ENCODE measurements at places on chromosomes 2 and 18.

DNA sequence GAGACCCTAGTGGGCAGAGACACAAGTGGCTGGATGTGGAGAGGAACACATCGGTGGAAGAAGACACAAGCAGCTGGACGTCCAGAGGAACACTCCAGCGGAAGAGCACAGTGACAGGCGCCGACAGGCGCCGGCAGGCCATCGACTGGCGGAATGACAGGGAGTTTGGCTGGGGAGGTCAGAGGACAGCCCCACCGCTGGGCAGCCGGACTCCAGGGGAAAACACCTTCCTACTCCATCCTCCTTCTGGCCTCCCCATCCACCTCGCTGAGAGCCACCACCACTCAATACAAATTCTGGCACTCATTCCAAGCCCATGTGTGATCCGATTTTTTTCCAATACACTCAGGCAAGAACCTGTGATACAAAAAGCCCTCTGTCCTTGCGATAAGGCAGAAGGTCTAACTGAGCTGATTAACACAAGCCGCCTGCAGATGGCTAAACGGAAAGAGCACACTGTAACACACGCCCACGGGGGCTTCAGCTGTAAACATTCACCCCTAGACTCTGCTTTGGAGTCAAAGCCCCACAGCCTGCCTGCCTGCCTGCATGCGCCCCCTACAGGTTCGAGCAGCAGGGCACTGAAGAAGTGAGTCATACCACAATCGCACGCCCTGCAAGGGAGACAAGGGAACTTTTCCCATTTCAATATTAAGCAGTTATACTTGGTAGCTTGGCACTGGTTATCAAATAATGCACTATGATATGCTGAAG is 50.2 kb upstream of the LRP1B start:
- DNase-seq, result no peak

DNA sequence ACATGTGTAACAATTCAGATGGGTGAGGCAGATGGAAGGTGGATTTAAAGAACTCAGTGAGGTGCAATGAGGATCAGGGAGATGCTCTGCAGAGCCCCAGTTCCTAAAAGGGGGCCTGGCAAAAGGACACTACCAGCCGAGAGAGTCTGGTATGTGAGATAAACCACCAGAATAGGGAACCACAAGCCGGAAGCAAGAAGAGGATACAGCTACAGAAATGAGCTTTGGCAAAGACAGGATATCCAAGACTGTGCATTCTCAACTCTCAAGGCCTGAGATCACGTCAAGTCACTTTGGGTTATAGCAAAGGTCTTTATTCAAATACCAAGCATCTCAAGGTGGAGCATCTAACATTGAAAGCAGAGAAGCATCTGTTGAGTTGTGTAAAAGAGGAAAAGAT is 293.5 kb downstream of the ARHGAP15 start:
- DNase-seq, result no peak

DNA sequence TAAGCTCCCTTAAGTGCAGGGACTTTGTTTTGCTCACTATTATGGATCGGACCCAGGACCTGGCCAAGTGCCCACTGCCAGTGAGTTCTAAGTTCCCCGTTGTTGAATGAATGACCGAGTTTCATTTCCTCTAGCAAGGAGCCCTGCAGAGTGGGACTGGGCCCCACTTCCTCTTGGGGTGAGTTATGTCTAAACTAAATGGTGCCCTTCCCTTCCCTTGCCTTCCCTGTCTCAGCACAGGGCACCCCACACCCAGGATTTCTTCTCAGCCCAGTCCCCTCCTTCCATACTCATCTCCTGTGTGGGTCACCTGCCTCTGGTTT is 195.3 kb upstream of the HS6ST1 start:
- no peak for DNase-seq

GRCh38 chr2:226771067-226771466 is 28.6 kb downstream of the IRS1 start:
- DNase-seq, result no peak

GRCh38 chr2:112121682-112122254 is 16.4 kb upstream of the FBLN7 start:
- peak; percentile 22 for DNase-seq

GRCh38 chr2:216768908-216769411 is 73.6 kb upstream of the IGFBP5 start:
- DNase-seq, result no peak

GRCh38 chr18:58761970-58762780 is 90.9 kb downstream of the MALT1 start:
- no peak for DNase-seq

- no peak for DNase-seq
Observed at GRCh38 chr2:223598994-223599639, 3.0 kb downstream of the SCG2 start.

- DNase-seq, result no peak
Observed at GRCh38 chr2:158692372-158693103, 102.6 kb upstream of the DAPL1 start.

GRCh38 chr2:210287301-210287700 is 27.7 kb downstream of the MYL1 start:
- DNase-seq, result no peak

DNA sequence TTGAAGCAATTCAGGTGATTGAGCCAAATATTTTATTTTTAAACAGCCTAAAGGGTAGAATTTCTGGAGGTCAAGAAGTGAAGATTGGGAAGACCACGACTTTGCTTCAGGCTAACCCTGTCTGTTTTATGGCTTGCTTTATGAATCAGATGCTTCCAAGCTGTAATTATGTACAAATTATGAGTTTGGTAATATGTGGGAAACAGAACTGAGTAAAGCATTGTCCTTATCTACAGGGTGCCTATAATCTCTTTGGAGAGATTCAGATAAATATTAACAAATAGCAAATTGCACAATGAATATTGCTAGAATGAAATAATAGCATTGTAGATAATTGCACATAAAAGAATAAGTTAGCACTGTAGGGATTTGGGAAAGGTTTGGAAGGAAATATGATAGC is 539.4 kb upstream of the CDH2 start:
- DNase-seq, result no peak

DNA sequence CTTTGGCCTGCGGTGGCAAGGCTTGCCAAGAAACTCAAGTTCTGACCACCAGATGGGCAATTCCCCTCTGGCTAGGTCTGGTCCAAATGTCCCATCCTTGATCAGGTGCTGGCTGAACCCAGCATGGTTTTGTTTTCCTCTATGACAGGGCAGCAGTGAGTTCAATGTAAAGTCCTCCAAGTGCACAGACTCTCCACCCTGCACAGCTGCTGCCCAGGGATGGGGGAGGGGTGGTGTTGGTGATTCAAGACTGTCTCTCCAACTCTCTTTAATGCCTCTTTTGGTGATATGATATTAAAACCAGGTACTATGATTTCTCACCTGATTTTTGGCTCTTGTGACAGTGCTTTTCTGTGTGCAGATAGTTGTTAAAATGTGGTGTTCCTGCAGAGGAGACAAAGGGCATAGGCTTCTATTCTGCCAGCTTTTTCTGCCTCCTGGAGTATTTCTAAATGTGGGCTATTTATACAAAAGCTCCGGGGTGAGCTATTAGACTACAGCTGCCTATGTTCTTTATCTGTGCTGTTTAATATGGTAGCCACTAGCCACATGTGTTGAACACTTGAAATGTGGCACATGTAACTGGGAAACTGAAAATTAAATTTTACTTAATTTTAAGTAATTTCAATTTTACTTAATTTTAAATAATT is 64.0 kb upstream of the STK39 start:
- DNase-seq, result no peak

GRCh38 chr2:201983174-201983573 is 50.5 kb upstream of the FZD7 start:
- DNase-seq, result no peak

- DNase-seq, result no peak
Observed at GRCh38 chr2:47767497-47767844, 15.5 kb upstream of the MSH6 start.

GRCh38 chr2:8923183-8923582 is 80.3 kb downstream of the MBOAT2 start:
- no peak for DNase-seq

- DNase-seq, result no peak
Observed at GRCh38 chr2:231218366-231218765, 19.9 kb downstream of the ARMC9 start.

DNA sequence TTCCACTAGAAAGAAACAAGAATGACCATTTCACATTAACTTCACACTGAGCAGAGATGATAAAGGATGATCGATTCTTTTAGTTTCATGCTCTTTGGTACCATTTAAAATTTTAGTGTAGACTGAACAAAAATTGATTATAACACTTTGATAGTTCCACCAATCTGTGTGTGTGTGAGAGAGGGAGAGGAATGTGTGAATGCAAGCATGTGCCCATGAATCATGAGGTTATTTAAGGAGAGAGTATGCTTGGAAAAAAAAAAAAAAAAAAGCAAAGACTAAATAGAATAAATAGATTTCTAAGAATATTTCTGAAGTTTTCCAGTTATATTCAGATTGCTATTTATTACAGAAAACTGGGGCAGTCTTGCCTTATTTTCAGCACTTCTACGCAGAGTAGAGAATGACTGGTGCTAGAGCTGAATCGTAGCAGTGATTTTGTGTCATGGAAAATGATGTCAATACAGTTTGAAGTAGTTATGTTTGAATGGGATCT is 900.8 kb downstream of the SLC4A3 start:
- no peak for DNase-seq

GRCh38 chr18:11887328-11888128 is 20.6 kb downstream of the MPPE1 start:
- no peak for DNase-seq

GRCh38 chr2:36371928-36372391 is 16.4 kb downstream of the CRIM1 start:
- DNase-seq, result no peak

DNA sequence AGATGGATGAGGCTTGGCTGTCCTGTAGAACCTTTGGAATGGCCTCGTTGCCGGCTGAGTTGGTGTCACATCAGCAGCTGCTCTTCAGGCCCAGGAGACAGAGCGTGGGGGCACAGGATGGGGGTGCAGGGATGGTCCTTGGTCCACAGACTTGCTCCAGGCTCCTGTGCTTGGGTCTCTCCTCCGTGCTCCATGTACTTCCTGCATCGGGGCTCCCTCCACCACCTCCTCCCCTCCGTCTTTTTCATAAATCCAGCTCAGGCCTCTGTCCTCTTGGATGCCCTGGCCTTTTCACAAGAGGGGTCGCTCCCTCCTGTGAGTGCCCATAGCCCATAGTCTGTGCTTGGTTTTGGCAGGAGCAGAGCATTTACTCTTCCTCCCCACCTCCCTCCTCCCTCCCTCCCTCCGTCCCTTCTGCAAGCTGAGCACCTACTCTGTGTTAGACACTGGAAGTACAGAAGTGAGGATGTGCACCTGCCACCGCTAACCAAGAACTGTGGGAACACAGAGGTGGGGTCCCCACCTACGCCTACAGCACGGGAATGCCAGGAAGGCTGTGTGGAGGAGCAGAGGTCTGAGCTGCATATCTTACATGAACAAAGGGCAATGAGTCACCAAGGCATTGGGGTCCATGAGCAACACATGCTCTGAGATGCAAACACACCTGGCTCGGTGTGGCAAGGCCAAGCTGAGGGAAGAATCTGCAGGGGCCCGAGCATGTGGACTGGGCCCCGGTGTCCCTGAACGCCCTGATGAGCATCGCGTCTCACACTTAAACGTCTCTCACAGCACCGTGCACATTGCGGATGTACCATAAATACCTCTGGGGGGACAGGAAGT is 458.7 kb upstream of the HS6ST1 start:
- DNase-seq, result no peak

DNA sequence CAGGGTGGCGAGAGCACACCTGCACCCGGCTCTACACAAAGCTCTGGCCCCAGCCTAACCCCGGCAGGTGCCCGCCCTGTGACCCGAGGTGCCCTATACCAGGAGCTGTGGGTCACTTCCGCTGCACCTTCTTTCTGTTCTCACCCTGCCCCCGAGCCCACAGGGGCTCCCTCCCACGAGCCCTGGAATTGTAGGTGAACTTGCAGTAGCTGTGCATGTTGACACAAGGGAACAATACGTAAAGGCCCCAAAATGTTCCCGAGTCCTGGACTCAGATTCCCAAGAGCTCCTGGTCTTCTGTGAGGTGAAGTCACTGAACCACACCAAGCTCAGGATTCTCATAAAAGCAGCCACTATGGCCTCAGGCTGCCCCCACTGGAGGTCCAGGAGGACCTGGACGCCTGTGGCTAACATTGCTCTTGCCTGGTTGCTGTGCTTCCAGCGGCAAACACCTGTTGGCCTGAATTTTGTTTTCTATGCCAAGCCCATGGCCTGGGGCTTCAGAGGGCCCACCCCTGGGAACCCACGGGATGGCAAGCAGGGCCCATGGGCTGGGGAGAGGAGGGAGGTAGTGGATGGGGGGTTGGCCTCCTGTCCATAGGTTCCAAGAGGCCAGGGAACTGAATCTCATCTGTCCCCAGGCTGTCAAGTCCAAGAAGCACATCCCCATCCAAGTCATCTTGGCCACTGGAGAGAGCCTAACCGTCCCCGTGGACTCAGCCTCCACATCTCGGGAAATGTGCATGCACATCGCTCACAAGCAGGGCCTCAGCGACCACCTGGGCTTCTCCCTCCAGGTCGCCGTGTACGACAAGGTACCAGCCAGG is 23.2 kb upstream of the GPR17 start:
- DNase-seq, result no peak

DNA sequence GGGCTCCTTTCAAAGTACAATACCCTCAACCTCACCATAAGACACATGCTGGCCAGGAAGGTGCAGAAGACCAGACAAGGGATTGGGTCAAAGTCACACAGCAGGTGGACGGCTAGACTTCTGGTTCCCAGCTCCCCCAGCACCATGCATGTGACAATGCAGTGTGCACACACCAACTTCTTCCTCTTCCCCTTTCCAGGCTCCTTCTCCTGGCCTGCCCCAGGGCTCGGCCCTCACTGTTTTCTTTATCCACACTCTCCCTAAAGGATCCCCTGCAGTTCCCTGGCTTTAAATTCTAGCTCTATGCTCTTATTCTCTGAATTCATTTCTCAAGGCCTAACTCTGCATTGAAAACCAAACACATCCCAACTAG is 82.3 kb downstream of the LOXHD1 start:
- no peak for DNase-seq

DNA sequence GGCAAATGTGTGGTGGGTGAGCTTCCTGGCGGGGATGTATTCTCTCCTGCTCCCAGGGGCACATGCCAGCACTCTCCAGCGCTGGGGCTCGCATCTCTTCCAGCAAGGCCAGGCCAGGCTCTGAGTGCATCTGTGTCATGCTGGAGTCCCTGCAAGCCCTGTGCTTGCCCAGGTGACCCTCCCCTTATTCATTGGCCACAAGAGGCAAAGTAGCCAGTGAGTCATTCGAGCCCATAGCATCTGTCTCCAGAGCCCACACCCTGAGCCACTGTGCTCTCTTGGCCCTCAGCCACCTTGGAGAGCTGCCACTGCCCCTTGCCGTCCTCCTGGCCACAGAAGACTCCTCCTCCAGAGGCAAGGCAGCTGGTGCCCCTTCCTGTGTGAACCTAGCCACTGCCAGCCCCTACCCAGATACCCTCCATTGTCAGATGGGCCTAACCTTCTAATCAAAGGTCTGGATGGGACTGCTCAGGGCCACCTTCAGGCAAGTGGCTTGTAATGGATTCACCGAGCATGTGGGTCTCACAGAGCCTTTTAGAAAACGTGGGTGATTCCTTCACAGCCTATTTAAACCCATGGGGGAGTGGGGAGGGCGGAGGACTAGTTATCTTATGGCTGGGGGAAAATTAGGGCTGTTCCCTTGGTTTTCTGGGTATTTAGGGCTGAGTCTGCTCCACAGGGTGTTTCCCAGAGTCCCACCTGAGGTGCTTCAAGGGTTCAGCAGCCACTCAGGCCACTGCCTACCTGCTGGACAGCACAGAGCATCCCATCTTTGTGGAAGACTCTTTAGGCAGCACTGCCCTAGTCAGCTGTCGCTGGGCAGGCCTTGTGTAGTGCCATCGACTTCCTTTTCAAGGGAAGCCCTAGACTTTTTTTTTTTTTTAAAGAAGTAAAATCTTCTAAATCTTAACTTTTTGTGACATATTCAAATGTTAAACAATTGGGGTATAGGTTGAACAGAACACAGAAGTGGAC is 137.4 kb downstream of the ACOXL start:
- DNase-seq, result no peak

- DNase-seq, result no peak
Observed at GRCh38 chr18:44701227-44701626, 20.5 kb downstream of the SETBP1 start.

All from activated CD8-positive, alpha-beta memory T cell treated with anti-CD3 and anti-CD28 coated beads for 1 hour (primary cell).